Activated CD8-positive, alpha-beta memory T cell treated with anti-CD3 and anti-CD28 coated beads, Interleukin-2, amount 50 U/mL, for 4 hours (primary cell): ENCODE measurements at places on chromosomes 16 and 17.

GRCh38 chr16:1745181-1745899 lies 26.0 kb downstream of the NME3 start:
- no peak for DNase-seq

DNA sequence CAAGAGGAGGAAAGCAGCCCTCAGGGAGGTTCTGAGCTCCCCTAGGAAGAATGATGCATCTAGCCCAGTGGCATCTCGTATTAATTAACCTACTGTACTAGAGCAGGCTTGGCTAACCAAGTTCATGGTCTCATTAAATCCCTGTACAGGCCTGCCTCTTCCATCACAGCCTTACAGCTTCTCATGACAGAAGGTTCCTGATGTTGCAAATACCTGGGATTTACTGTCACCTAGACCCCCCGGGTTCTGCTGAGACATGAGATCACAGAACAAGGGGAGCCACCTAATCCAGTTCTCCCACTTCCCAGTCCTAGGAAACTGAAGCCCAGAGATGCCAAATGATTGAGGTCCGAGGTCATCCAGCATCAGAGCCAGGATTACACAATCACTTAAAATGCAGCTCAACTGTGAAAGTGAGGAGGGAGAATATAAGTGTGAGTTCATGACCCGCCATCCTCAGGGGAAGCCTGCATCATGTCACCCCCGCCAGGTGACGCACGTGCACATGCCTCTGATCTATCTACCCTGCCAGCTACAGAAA lies 23.9 kb downstream of the ACLY start:
- no peak for DNase-seq

DNA sequence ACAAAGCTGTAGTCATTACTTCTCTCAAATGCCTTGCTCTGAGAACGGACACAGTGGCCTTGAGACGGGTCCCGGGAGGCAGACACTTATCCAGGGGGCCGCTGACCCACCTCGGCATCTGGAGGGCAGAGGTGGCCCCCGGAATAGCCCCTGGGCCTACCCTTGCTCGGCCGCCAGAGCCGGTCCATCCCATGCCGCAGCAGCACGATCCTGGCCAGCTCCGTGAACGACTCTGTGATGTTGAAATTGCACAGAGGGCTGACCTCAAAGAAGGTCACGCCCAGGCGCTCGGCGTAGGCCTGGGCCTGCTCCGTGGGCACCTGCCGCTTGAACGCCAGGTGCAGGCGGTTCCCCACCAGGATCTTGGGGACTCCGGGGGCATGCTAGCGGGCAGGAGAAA lies 10.1 kb upstream of the WDR45B start:
- DNase-seq: no peak

DNA sequence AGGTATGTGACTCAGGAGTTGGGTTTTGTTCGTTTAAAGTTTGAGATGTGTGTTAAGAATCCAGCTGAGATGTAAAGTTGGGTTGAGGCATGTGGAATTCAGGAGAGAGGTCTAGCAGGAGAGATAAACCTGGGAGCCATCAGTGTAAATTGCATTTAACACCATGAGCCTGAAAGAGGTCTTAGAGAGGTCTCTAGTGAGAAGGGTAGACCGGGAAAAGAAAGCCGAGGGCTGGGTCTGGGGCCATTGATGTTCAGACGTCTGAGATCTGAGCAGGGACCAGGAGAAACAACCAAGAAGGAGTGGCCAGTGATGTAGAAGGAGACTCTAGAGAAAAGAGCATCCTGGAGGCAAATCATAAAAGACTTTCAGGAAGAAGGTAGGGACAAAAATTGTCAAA lies 44.1 kb upstream of the PIRT start:
- no peak for DNase-seq

- DNase-seq: no peak
Observed at GRCh38 chr17:12282056-12282455, 261.4 kb downstream of the MAP2K4 start.

DNA sequence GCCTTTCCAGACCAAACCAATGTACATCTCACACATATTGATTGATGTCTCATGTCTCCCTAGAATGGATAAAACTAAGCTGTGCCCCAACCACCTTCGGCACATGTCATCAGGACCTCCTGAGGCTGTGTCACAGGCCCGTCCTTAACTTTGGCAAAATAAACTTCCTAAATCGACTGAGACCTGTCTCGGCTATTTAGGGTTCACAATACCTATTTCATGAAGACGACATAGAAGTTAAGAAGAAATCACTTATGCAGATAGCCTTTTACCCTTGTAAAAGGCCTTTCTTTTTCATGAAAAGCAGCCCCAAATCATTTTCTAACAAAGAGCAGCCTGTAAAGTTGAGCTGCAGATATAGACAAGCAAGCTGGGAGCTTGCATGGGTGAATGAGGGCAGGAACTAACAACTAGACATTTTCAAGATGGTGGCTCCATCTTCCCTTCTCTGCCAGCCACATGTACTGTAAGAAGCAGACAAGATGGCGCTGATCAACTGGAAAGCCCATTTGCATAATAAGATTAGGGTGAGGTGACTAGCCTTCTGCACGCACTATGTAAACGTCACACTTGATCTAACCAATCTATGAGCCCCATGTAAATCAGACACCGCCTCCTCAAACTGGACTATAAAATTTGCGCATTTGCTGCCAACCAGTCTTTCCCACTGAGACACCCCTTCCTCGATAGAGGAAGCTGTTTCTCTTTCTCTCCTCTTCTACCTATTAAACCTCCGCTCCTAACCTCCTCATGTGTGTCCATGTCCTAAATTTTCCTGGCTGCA lies 4.7 kb upstream of the KDM8 start:
- no peak for DNase-seq
